Right ventricle myocardium inferior (tissue), 1 donor: ENCODE measurements at places on chromosomes 7 and 10.
A peak's percentile ranks its signal among the peaks of the same experiment; 100 is the strongest.

DNA sequence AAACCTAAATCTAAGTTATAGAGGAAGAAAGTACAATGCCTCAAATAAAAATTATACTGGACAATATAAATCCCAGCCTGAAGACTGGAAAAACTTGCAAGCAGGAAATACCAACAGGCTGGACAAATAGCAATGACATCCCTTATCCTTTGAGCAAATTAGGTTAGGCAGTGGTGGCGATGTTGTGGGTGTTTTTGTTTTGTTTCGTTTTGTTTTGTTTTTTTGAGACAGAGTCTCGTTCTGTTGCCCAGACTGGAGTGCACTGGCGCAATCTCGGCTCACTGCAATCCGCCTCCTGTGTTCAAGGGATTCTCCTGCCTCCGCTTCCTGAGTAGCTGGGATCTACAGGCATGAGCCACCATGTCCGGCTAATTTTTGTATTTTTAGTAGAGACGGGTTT lies 57.3 kb upstream of the TES start:
- DNase-seq = no peak

GRCh38 chr7:25897261-25897782 lies 254.7 kb upstream of the NFE2L3 start:
- no peak for DNase-seq

GRCh38 chr10:124145109-124145870 lies 51.9 kb upstream of the CHST15 start:
- DNase-seq = peak; percentile 90

- DNase-seq = peak; percentile 79
Measured at GRCh38 chr7:39741942-39742623, 118.7 kb downstream of the RALA start.

DNA sequence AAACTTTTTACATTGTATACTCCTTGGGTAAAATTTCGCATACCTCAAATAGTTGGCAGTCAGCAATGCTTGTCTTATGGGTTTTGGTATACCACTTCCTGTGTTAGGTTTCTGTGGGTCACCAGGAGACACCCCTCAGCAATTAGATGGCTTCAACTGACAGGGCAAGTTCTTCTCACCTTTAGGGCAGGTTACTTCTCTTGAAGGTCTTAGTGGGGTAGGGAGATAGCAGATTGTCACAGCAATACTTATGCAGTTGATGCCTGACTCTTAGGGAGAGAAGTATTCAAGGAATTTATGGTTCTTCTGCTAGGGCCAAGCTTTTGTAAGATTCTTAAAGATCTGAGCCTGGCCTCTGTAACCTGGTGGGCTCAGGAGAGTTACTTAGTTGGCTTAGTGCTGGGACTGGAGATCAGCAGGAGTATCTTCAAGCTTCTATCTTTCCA lies 42.9 kb downstream of the MKLN1 start:
- no peak for DNase-seq

DNA sequence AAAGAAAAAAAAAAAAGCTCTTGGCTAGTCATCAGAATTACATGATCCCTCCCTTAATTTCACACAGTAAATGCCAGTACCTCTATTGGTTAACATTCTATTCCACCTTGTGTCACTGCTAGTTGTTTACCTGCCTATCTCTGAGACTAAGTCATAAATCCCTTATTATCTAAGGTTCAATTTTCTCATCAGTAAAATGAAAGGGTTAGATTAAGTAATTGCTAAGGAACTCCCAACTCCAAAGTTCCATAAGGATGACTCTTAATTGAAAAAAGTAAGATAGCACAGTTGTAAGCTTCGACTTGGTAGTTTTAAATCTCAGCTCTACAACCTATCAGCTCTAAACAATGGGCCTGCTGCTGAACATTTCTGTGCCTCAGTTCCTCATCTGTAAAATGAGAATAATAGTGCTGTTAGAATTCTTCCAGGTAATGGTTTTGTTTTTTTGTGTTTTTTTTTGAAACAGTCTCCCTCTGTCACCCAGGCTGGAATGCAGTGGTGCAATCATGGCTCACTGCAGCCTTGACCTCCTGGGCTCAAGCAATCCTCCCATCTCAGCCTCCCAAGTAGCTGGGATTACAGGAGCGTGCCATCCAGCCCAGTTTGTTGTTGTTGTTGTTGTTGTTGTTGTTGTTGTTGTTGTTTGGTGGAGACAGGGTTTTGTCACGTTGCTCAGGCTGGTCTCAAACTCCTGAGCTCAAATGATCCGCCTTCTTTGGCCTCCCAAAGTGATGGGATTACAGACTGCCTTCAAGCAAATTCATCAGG lies 35.6 kb downstream of the SRPK2 start:
- no peak for DNase-seq

- peak; percentile 9 for DNase-seq
Measured at GRCh38 chr10:78420946-78421735, 387.5 kb downstream of the RPS24 start.
